Inflammatory macrophage treated with lipopolysaccharide for 1 hour (primary cell): ENCODE measurements at places on chromosomes 5 and 9.
A peak's percentile ranks its signal among the peaks of the same experiment; 100 is the strongest.

- no peak for DNase-seq
Measured at GRCh38 chr5:10932426-10932825, 171.4 kb upstream of the DAP start.

DNA sequence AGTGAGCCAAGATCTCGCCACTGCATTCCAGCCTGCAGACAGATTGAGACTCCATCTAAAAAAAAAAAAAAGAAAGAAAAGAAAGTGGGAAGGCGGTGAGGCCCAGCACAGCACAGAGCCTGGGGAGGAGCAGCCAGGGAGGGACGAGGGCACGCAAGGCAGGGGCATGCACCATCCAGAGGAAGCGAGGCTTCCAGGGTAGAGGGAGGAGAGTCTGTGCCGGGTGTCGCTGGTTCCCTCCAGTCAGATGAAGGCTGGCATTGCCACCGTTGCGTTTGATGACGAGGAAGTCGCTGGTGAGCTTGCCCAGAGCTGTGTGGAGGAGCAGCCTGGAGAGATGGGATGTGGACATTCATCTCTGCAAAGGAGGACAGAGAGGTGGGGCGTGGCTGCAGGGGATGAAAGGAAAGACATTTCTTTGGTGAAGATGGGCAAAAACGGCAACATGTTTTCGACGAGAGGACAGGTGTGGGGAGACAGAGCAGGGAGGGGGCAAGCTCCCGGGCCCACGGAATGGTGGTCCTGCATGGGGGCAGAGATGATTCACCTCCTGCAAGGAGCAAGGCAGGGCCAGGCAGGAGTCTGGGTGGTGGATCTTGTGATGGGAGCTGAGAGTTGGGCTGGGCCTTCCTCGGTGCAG lies 18.6 kb upstream of the OLFM1 start:
- no peak for DNase-seq

DNA sequence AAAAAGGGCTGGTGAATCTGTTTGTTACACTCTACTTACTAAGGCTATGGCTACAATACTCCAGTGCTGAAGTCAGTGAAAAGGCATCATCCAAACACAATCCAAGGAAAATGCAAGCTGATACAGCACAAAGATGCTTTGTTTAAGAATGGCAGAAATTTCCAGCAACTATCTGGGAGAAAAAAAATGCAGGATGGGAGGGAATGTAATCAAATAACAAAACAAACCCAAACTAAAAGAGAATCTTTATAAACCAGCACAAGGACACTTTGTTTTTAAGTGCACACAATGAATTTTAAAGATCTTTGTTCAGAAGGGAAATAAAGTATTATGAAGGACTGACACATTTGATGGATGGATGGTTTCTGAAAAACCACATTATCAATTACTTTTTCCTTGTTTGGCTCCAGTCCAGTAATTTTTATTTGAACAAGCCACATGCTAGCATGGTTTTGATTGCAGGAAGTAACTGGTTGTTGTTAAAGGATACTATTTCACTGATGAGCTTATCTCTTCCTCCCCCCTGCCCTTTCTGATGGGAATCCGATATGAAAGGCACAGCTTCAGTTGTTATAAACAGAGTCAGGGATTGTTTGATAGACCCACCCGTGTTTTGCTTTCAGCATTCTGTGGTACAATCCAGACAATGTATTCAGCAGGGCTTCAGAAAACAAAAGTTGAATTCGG lies 12.1 kb upstream of the TLE4 start:
- no peak for DNase-seq

- DNase-seq = no peak
Measured at GRCh38 chr9:98999152-98999525, 55.4 kb downstream of the COL15A1 start.

- peak; percentile 36 for DNase-seq
Measured at GRCh38 chr9:16133556-16134227, 580.8 kb downstream of the CCDC171 start.

- peak; percentile 12 for DNase-seq
Measured at GRCh38 chr5:88829775-88830174, 53.2 kb downstream of the MEF2C start.

DNA sequence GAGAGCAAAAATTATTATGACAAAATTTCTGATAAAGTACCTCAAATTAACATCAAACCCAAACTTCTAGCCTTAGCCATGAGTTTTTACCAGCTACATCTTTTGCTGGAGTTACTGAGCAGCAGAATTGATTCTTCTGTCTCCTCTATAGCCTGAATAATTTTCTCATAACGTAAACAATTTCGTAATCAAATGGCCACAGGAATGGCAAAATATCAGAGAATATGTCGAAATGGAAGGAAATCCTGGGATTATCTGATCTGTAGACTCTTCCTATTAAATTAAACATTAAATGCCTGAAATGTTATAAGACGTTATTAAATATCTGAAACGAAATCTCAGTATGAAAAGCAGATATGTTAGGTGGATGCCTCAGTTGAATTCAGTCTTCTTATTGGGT lies 41.1 kb downstream of the LURAP1L start:
- DNase-seq = no peak

- no peak for DNase-seq
Measured at GRCh38 chr5:95883185-95884016, 60.9 kb upstream of the GLRX start.

DNA sequence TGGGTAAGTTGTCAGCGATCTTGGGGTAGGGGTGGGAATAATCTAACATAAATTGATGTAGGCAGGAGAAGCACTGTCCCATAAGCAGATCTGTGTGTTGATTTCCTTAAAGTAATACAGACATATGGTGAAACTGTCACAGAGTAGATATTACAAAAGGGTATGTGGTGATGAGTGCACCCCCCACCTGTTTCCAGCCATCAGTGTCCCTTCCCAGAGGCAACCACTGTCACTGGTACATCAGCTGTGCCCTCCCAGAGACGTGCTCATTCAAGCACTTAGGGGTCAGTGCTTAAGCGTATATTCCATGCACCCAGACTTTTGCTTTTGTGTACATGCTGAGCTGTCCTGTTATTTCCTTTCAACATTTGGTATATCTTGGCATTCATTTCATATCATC lies 94.3 kb upstream of the PITX1 start:
- DNase-seq = no peak

GRCh38 chr9:34282096-34282495 lies 47.0 kb downstream of the KIF24 start:
- no peak for DNase-seq
